Fibroblast of mammary gland (primary cell): ENCODE measurements at places on chromosomes 1 and 21.

DNA sequence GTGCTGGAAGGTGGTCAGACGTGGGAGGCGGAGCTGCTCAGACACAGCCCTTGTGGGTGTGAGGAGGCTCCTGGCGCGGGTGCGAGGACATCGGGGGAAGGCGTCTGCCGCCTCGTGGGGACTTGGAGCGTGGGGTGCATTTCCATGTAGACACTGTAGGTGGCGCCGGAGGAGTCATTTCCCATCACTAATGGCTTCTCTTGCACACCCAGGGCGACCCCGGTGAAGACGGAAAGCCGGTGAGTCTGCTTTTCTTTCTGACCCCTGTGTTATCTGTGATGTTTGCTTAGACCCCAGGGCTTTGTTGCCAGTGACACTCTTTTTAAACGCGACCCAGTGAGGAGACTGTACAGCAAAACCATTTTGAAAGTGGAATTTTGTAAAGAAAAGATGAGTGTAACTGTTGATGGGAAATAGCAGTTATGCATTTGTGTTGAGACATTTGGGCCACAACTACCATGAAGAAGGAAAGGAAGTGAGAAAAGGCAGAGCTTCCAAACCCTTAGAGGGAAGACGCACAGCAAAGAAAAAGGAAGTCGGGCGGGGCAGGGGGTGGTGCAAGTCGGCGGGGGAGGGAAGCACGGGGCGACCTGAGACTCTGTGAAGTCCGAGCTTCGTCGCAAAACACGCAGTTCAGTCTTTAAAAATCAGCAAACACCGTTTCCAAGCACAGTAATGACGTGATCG is 64.0 kb downstream of the SLC19A1 start:
- peak; percentile 67 for DNase-seq

DNA sequence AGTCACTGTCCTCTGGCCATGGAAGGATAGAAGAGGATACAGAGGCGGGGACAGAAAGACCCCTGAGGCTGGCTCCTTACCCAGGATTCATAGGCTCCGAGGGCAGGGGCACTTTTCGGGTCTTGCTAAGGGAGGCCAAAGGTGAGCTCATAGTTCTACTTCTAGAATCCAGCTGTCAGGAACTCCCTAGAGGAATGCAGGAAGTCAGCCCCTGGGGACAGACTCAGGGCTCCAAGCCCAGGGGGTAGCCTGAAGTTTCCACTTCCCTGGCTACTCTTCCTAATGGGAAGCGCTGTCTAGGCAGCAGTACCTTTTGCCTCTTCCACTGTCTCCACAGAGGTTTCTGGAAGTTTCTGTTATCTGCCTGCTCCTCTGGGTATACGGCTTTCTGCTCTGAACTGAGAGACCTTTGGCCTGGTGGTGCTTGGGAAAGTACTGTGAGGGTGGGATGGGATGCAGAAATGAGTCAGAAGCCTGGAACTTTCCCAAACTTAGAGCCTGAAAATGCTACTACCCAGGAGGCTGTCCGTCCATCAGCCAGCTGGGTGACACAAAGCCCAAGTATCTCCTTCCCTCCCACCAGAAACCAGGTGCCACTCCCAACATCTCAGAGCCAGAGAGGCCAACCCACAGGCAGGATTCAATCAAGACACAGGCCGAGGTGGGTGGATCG is 3.6 kb downstream of the UBXN11 start:
- DNase-seq, result peak; percentile 96

GRCh38 chr1:161073474-161074121 is 3.9 kb upstream of the ARHGAP30 start:
- DNase-seq, result no peak

DNA sequence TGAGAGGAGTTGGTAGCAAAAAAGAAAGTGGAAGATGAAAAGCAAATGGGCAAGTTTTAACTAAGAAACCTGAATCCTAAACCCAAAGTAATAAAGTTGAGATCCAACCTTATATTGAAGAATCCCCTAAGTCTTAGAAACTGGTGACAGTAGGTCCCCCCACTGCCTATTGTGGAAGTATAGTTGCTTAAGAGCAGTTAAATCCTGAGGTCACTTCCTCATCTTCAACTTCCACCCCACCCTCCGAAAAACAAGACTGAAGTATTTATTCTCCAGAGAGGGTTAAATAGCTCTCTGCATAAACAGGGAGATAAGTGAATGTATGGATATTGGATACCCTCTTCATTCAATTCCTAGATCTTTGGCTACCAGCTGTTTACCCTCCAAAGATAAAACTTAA is 3.3 kb upstream of the DSTYK start:
- DNase-seq, result no peak

- DNase-seq, result no peak
Observed at GRCh38 chr1:241591736-241592135, 48.4 kb downstream of the CHML start.
